ENCODE measurements at places on chromosomes 6 and 20. TPM values are rescaled to one million over a fixed set of nuclear protein-coding genes. Genes with fewer than 3 reads are reported as not detected.

The FAM184A gene
- 0.14 TPM for total RNA-seq

The LPA gene
- not detected for total RNA-seq

The SLC17A3 gene
- not detected for total RNA-seq

The BHLHE23 gene
- total RNA-seq: not detected

The CDH22 gene
- not detected for total RNA-seq

The POM121L2 gene
- not detected for total RNA-seq

The C20orf96 gene
- 1.4 TPM for total RNA-seq

The SALL4 gene
- total RNA-seq: 0.05 TPM

The FAM209B gene
- 0.49 TPM for total RNA-seq

The HNF4A gene
- total RNA-seq: not detected

The DEFB116 gene
- total RNA-seq: not detected

The THBD gene
- 44.2 TPM for total RNA-seq

The ZNF391 gene
- total RNA-seq: 2.8 TPM

The PPP1R16B gene
- total RNA-seq: not detected

The FAM209A gene
- not detected for total RNA-seq

The GRIK2 gene
- total RNA-seq: 0.07 TPM

The CLPSL2 gene
- total RNA-seq: not detected

The RIPPLY2 gene
- total RNA-seq: not detected

The CPXM1 gene
- total RNA-seq: not detected

The ZNF334 gene
- total RNA-seq: 2.0 TPM

The TP53RK gene
- total RNA-seq: 18.0 TPM

The PSMB8 gene
- total RNA-seq: 20.0 TPM

The RAET1L gene
- 27.2 TPM for total RNA-seq

The NNAT gene
- 1.8 TPM for total RNA-seq

The MYCT1 gene
- not detected for total RNA-seq

The GSTA1 gene
- 0.28 TPM for total RNA-seq

The HSPA1L gene
- 0.14 TPM for total RNA-seq

The ATAT1 gene
- 5.3 TPM for total RNA-seq

The ABHD16B gene
- total RNA-seq: not detected

The HDGFL1 gene
- total RNA-seq: not detected

The C20orf141 gene
- not detected for total RNA-seq

The SCAND1 gene
- total RNA-seq: 113 TPM

The FAM210B gene
- total RNA-seq: 17.0 TPM

The C6orf141 gene
- total RNA-seq: 14.0 TPM

The CFAP61 gene
- not detected for total RNA-seq

The FOXF2 gene
- total RNA-seq: 0.23 TPM

The DOP1A gene
- 14.0 TPM for total RNA-seq

The PKIB gene
- total RNA-seq: 4.1 TPM

The EYA2 gene
- 12.9 TPM for total RNA-seq

Data from airway epithelial cell (primary cell).